DMS79 (cell line): ENCODE measurements at places on chromosomes 13 and 19.

DNA sequence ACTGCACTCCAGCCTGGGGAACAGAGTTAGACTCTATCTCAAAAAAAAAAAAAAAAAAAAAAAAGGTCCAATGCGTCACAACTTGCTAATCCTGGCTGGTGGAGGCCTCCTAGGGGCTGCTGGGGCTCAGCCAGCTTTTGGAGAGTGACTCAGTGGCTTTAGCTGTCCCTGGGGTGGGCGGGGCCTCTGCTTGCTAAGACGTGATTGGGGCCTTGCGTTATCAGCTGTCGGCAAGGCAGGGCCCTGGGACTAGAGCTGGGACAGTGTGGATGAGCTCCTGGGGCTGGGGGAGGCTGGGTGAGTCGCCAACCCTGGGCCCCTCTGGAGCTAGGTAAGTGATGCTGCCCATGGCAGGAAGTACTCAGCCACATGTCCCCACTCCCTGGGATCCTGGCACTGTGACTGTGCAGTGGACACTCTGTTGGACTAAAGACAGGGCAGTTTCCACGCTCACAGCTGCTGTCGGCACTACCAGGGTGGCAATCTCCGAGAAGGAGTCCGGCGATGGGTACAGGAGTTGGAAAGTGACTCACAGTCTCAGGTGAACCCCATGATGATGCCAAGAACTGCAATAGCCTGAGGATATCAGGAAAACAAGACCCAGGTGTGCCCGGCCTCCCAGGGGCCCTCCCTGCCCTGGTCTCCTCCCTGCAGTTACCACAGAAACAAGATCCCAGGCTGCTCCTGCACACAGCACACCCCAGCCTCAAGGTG, 32.2 kb downstream of the F2RL3 start:
- DNase-seq: no peak

GRCh38 chr13:76769271-76769791, 116.9 kb downstream of the KCTD12 start:
- no peak for DNase-seq

DNA sequence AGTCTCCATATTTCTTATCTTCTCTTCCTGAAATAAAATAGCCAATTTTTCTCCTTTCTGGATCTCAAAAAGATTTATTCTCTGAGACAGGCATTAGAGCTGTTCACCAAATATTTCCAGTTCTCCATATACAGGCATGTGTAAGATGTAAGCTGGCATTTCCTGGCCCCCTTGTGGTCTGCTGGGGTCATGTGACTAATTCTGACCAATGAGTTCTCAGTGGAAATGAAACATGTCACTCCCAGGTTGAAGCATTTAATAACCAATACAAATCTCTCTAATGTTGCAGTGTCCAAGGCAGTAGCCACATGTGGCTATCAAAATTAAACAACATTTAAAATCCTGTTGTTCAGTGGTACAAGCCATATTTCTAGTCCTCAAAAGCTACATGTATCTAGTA, 14.8 kb upstream of the CACNA1A start:
- DNase-seq: no peak

- no peak for DNase-seq
Measured at GRCh38 chr19:38708413-38709024, 35.8 kb downstream of the CAPN12 start.

DNA sequence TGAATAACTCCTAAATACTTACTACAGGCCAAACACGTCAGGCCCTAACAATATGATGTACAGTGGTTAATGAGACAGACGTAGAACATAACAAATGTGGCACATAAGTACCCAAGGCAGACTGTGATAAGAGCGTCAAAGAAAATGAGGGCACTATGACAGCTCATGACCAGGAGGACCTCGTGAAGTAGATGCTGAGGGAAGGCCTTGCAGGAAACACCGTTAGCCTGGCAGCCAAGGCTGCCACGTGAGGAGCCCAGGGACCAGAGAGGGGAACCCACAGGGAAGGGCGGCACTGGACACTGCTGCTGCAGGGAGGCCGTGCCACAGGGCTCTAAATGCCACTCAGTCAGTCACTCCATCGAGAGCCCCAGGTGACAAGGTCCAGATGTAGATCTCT, 5.7 kb downstream of the TUBGCP3 start:
- no peak for DNase-seq

- no peak for DNase-seq
Measured at GRCh38 chr13:80036845-80037504, 304.0 kb downstream of the SPRY2 start.

GRCh38 chr19:44582581-44583265, 30.6 kb upstream of the IGSF23 start:
- no peak for DNase-seq

DNA sequence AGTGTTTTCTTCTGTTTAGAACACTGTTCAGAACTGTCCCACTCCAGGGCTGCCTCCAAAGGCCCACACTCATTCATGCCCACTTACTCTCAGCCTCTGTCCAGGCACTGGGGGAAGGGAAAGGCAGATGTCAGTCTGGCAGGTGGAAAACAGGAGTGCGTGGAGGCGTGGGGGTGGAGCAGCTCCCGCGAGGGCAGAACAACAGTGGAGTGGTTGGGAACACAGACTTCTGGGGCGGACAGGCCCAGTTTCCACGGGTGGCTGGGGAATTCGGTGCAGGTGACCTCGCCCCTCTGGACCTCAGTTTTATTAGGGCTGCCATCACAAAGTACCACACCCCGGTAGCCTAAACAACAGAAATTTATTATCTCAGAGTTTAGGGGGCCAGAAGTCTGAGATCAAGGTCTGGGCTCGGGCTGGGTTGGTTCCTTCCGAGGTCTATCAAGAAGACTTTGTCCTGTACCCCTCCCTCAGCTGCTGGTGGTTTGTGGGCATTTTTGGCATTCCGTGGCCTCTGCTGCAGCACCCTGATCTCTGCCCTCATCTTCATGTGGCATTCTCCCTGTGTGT, 59.7 kb downstream of the SIPA1L3 start:
- no peak for DNase-seq

- no peak for DNase-seq
Measured at GRCh38 chr13:111209613-111210012, 94.5 kb downstream of the ARHGEF7 start.

GRCh38 chr13:32013181-32013580, 18.4 kb upstream of the FRY start:
- DNase-seq: no peak

GRCh38 chr13:111947026-111947810, 119.7 kb upstream of the SOX1 start:
- peak; percentile 91 for DNase-seq

- DNase-seq: no peak
Measured at GRCh38 chr19:51680474-51680873, 12.7 kb upstream of the SPACA6 start.

DNA sequence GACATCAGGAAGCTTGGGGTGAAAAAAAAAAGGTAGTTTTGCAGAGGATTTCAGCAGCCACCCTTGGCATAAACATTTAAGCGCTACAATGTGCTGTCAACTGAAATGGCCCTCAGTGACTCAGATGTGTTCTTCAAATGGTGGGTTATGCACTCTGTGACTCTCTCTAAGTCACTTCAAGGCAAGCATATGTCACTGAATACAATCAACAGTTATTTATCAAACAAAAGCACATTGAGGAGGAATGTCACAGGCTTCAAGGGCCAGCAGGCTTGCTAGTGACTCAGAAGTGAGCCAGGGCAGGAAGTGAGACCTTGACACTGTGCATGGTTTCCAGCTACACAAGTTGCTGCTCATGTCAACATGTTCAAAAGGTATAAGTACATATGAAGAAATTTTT, 523.7 kb upstream of the HTR2A start:
- DNase-seq: no peak

GRCh38 chr19:46878613-46879375, 18.0 kb downstream of the ARHGAP35 start:
- no peak for DNase-seq

DNA sequence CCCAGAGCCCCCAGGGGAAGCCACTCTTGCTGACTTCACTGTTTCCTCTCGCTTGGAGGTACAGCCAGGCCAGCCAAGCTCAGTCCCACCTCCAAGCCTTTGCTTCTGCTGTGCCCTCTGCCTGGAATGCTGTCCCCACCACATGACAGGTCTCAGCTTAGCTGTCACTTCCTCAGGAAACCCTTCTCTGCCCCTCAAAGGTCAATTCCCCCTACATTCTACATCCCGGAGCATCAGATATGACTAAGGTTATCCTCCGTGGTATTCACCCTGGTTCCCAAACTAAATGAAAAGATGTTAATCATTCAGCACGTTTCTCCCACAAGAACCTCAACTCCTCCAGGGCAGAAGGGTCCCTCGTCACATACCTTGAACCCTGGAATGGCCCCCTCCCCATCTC, 53.5 kb downstream of the PTPRS start:
- DNase-seq: no peak

- DNase-seq: no peak
Measured at GRCh38 chr19:1954532-1954933, 13.6 kb downstream of the CSNK1G2 start.

DNA sequence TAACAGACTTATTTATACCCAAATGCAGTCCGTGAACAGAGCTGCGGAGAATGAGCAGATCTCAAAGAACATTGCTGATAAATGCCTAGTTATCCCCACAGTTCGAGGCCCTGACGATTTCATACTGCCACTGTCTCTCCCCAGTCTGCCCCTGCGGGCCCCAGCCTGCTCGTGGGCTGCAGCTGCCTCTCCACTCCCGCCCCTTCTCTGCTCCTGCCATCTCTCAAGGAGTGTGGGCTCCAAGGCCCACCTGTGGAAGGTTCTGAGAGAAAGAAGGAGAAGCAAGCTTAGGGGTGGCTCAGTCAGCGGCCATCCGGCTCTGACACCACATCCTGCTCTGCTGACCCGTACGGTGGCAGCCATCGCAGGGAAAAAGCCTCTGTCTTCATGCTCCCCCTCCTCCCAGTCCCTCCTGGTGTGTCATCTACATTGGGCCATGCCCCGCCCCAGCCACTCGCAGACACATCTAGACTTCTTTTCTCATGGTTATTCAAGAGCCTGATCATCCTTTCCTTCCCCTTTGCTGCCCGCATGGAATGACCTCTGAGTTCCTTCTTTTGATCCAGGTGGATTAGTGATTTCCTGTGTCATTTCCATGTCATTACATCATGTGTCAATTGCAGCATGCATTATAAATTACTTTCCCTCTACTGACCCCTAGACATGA, 52.0 kb downstream of the EPS15L1 start:
- DNase-seq: no peak

DNA sequence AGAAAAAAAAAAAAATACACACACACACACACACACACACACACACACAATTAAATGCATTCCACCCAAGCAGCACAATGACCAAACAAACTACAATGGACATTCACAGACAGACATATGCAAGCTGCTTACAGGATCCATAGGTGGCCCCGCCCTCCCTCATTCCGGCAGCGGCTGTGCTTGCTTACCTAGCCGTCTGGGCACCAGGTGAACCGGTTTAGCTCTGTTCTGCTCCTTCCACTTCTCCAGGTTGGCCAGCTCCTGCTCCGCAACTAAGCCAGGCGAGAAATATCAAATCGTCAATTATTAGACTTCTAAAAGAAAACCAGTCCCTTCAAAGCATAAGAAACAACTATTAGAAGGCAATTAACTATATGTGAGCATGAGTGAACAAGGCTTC, 23.1 kb downstream of the EPSTI1 start:
- DNase-seq: no peak

DNA sequence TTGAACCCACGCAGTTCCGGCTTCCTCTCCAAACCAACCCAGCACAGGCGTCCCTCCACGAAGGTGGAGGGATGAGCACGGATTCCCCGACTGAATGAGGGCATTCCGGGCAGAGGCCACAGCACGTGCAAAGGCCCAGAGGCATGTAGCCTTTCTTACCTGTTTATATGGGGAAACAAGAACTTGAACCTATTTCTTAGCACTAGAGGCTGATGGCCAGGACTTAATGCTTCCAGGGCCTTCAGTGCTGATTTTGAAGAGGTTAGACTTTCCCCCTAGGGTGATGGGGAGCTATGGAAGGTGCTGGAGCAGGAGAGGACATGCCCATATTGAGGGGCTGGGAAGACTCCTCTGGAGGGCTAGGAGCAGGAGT, 2.0 kb downstream of the MAST3 start:
- DNase-seq: no peak

GRCh38 chr19:45275370-45275971, 24.4 kb downstream of the MARK4 start:
- DNase-seq: peak; percentile 80

- no peak for DNase-seq
Measured at GRCh38 chr19:32802840-32803239, 66.7 kb downstream of the SLC7A9 start.

- DNase-seq: no peak
Measured at GRCh38 chr13:20457670-20458069, 68.0 kb downstream of the CRYL1 start.

- peak; percentile 82 for DNase-seq
Measured at GRCh38 chr13:113742000-113742441, 17.0 kb upstream of the TMEM255B start.

- no peak for DNase-seq
Measured at GRCh38 chr13:72151241-72151640, 284.2 kb upstream of the DACH1 start.

- no peak for DNase-seq
Measured at GRCh38 chr13:109436841-109437240, 349.5 kb downstream of the IRS2 start.

DNA sequence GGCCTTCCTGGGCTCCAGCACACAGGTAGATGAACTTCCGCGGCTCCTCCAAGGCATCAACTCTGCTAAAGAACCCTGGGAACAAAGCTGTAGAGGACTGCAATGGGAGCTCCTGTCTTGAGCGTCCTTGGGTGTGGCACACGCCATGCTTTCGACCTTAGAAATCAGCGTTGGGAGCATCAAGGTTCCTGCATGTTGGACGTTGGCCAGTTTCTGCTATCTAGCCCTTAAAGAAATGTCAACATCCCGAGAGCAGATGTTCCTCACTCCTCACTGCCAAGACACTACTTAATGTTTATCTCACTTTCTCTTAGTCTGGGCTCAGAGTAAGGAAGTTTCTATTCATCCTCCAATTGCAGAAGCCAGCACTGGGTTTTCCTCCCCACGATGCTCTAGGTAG, 70.6 kb upstream of the MEDAG start:
- DNase-seq: no peak

DNA sequence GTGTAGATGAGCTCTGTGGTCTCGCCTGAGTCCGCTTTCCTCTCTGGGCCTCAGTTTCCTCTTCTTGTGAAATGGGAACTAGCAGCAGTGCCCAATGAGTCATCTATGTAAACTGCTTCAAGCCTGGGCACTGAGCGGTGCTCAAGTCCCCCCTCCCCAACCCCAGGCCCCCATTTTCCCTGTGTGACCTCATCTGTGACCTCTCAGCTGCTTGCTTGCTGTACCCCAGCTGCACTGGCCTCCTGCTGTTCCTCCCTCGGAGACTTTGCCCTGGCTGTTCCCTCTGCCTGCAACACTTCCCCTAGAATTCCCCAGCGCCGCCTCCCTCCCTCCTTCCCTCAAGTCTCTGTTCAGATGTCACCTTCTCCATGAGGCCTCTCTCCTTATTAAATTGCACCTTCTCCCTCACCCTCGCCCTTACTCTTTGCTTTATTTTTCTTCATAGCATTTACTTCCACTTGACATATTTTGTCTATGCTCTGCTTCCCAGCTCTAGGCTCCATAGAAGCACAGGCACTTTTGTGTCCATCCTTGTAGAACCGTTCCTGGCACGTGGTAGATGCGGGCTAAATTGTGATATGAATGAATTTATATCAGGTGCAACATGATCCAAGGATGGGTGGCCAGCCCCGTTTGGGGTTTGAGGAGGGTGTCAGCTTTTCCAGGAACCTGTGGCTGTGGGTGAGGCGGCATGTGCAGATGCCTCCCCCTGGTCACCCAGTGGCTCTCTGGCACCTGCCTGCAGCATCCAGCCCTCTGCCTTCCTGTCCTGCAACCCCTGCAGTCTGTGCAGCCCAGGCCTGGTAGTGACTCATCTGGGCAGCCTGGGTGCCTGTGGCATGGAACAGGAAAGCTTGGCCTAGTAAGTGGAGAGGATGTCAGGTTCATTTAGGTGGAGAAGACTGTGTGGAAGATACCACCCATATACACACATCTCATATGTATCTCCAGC, 26.3 kb downstream of the SIPA1L3 start:
- DNase-seq: peak; percentile 95
